ENCODE measurements at places on chromosomes 1 and 21. TPM values are rescaled to one million over a fixed set of nuclear protein-coding genes. Genes with fewer than 3 reads are reported as not detected.

GRCh38 chr21:35720208-35720731 lies 340.1 kb downstream of the SETD4 start:
- DNase-seq: no peak

GRCh38 chr1:215631489-215631888 lies 64.4 kb downstream of the KCTD3 start:
- no peak for DNase-seq

GRCh38 chr1:27891196-27891889 lies 19.0 kb downstream of the THEMIS2 start:
- DNase-seq: no peak

DNA sequence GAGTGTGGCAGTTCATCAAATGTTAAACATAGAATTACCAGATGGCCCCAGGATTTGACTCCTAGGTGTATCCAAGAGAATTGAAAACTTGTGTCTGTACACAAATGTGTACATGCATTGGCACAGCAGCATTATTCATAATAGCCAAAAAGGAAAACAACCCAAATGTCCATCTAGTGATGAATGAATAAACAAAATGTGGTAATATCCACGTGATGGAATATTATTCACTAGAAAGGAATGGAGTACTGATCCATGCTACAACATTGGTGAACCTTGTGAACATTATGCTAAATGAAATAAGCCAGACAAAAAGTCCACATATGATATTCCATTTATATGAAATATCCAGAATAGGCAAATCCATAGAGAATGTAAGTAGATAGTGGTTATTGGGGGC lies 77.7 kb downstream of the RAVER2 start:
- DNase-seq: no peak

DNA sequence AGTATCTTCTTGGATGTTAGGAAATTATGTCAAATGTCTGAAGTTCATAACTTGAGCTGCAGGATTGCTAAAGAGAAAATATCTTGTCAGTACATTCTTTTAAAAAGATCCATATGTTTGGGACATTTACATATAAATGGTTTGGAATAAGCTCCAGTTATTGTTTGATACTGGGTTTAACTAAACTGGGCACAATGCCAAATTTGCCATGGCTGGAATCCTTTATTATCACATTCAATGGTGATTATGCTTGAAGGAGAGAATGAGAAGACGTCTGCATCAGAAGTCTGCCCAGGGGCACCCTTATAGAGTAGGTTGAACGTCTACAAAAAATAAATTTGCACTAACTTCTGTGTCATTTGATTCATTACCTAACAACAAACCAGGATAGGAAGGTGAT lies 652.5 kb downstream of the AMY1C start:
- no peak for DNase-seq

- no peak for DNase-seq
Observed at GRCh38 chr1:81377406-81377805, 423.3 kb upstream of the ADGRL2 start.

DNA sequence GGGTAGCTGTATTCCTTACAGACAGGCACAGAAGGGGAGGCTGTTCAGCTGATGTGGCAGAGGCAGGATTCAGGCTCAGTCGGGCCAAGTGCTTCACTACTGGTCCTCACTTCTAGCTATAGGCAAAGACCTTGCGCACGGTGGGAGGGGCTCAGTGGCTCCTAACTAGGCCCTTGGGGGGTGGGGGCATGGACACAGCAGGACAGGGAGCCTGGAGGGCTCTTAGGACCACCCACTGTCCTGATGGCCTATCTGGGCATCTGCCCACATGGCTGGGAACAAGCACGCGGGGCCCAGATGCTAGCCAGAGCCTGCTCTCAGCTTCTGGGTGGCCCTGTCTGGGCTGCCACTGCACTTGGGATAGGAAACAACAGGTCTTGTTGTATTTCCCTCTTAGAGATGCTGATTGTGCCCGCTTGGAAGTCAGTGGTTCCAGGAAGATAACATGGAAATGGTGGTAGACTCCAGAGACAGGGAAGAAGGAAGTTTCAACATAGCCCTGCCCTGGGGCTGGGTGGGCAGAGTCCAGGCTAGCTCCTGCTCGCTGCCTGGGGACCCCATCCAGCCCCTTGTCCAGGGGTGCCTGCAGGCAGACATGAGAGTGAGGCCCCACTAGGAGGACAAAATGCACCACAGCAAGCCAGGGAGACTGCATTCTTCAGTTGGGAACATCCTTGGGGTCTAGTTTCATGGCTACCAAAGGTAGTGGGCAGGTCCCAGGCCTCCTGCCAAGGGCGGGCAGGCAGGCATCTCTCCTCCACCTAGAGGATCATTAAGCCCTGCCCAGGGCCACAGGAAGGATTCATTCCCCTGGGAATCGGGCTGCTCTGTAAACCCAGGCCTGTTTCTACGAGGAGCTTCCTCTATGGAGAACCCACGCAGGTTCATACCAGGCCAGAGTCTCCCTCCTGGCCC lies 102.5 kb downstream of the BCAR3 start:
- DNase-seq: peak; percentile 43

DNA sequence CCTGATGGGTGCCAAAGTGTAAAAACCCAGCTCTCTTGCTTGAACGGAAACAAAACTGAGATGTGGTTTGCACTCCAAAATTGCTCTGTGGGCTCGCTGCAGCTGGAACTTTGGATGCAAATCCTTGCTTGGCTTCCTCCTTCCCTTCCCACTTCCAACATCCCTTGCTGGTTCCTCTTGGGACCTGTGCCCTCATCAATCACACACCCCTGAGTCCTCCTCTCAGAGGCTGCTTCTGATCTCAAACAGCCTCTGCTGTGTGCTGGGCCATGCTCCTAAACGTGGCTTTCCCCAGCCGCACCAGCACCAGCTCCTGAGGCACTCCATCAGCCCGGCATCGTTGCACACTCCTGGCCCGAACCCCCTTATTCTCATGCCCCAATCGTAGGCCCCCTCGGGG lies 124.3 kb upstream of the RAB4A start:
- no peak for DNase-seq

DNA sequence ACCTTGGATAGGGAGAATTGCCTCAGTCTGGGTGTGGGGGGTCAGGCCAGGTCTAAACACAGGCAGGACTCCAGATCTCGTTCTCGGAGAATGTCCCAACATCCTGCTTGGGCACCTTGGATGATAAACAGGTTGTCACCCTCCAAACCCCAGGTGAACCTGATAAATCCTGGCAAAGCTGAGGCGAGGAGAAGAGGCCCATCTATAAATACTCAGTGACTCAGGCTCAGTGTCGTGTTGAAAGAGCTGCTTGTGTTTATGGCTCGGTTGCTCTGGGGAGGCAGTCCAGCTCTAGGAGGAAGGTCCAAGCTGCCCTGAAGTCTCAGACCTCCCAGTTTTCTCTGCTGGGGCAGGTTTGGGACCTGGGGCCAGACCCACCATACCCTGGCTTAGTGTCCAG lies 15.8 kb upstream of the TRIM63 start:
- DNase-seq: no peak

DNA sequence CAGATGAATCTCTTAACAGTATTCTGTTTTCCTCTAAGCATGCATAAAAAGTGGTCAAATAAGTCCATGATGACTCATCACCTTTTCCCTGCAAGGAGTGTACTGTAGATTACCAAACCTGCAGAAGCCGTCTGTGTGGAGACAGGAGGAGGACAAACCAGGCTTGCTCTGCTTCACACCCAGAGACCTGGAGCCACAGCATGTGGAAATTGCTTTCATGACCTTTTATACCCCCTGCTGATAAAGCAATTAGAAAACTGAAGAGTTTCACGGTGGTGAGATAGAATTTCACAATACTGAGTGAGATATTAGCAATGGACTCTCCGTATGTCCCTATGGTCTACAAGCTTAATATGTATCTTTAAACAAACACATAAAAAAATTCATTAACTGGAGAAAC lies 9.4 kb downstream of the CORT start:
- DNase-seq: no peak

Gene ADGRL4
- polyA plus RNA-seq: 0.97 TPM

Gene DAB1
- polyA plus RNA-seq: 4.4 TPM

Gene FCRL3
- polyA plus RNA-seq: not detected

Gene SPRR2F
- polyA plus RNA-seq: 0.50 TPM

Gene CGN
- 20.4 TPM for polyA plus RNA-seq

Gene ARMH1
- 0.85 TPM for polyA plus RNA-seq
